Posterior vena cava (tissue), 2 donors: ENCODE measurements at places on chromosomes 3 and 15. TPM values are rescaled to one million over a fixed set of nuclear protein-coding genes. Genes with fewer than 3 reads are reported as not detected.

The SAMD7 gene
- not detected for total RNA-seq

The TASOR gene
- total RNA-seq, result 52.1 TPM

The TNK2 gene
- 34.1 TPM for total RNA-seq

The CPN2 gene
- not detected for total RNA-seq

The CYP8B1 gene
- total RNA-seq, result 0.14 TPM

The TGM5 gene
- 1.0 TPM for total RNA-seq

The RTP1 gene
- not detected for total RNA-seq

DNA sequence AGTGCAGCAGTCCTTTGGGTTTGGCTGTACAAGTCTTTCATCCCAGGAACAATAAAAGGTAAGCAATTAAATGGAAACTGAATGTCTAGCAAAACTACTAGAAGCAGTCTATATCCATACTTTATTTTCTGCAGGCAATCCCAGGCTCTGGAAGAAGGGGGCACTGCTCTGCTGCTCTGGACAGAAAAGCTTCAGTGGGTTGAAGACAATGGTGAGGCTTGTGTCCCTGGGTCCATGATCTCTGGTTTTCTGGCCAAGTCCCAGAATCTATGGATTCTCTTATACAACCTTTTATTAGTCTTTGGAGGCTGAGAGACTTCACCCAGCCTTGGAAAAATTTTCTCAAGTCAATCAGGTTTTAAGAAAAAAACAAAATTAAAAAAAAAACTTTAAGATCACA, 35.6 kb downstream of the SCAP start:
- no peak for DNase-seq

- DNase-seq, result peak; percentile 86
Measured at GRCh38 chr3:49554633-49555265, 472 bp downstream of the BSN start.

DNA sequence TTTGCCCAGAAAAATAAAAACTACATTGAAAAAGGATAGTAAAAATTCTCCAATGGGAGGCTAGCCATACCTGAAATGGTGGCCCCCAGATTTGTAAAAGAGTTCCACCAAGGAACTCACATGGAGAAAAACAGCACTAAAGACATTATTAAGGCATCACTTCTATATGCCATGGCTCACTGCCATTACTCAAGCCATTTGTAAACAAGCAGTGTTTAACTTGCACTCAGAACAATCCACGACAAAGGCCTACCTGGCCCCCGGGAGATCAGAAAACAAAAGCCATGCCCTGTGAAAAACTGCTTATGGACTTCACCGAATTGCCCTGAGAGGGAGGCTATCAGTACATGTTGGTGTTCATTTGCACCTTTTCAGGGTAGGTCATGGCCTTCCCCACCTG, 19.6 kb downstream of the CCR8 start:
- no peak for DNase-seq

DNA sequence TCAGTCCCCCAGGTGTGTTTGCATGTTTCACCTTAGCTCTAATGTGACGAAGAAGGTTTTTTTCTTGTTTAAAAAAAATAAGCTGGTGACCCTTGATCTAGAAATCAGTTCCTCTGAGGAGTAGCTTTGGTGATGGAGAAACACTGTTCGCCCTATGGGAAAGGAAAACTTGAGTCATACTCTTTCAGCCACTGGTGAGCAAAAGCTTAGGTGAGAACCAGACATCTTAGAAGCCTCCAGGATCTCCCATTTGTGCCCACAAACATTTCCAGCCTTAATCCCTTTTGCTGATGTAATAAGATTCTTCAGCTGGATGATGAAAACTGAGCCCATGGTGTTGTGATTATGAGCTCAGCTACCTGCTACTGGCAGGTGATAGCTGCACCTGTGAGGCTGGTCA, 37.8 kb downstream of the SLC27A2 start:
- DNase-seq, result no peak

- DNase-seq, result no peak
Measured at GRCh38 chr15:81643771-81644170, 269.8 kb upstream of the TMC3 start.

DNA sequence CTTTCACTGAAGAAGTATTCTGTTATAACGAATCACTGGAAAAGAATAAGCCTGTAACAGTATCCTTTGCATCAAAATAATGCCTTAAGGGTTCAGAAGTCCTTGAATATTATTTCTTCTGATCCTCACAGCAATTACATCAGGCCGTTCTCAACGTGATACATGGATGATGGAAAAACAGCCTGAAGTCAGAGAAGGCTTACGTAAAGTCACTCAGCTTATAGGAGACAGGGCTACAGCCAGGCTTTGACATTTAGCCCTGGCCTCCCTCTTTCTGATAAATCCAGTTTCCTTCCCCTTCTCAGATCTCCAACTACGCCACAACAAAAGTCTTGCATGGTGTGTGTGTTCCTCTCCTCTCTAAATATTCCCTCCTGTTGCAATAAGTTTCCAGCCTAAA, 131.9 kb downstream of the ANO10 start:
- no peak for DNase-seq

DNA sequence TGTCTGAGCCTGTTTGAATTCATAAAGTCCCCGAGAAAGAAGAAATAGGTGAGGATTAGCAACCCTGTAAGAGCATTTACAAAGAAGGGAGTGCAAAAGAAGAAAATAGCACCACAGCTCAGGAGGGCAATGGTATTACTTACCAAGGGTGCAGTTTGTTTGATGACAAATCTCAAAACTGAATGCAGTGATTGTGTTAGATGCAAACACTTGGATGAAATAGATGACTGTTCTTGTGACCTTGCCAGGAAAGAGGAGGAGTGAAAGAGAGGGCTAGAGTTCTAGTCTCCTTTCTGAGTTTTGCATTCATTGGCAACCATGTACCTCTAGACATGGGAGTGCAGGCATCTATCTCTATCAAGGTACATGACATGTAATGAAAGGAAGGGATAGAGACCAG, 1030.8 kb upstream of the CFAP20DC start:
- no peak for DNase-seq

DNA sequence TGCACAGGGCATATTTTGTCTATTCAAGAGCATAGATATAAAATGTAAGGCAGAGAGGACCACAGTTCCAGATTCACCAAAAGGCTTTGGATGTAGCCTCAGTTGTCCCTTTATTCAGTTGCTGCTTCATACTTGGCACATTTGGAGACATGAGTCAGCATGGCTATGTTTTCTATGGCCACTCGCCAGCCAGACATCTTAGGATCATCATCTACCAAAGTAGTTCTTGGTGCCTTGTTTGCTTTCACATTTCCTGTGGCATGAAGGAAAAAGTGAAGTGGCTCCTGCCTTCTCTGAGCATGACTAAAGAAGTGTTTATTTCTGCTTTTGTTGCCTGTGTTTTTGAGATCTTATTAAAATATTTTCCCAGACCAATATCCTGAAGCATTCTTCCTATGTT, 7.2 kb downstream of the SUSD5 start:
- DNase-seq, result no peak

- no peak for DNase-seq
Measured at GRCh38 chr15:55402707-55403106, 5.5 kb downstream of the CCPG1 start.

GRCh38 chr3:112353365-112353764, 20.4 kb downstream of the CD200 start:
- DNase-seq, result no peak

- no peak for DNase-seq
Measured at GRCh38 chr3:76525726-76526125, 514.2 kb upstream of the ROBO2 start.

- DNase-seq, result no peak
Measured at GRCh38 chr15:59352189-59352588, 20.5 kb downstream of the MYO1E start.

GRCh38 chr15:46618984-46619383, 984.2 kb downstream of the SQOR start:
- DNase-seq, result no peak
